ENCODE measurements at places on chromosomes 3 and 15.

DNA sequence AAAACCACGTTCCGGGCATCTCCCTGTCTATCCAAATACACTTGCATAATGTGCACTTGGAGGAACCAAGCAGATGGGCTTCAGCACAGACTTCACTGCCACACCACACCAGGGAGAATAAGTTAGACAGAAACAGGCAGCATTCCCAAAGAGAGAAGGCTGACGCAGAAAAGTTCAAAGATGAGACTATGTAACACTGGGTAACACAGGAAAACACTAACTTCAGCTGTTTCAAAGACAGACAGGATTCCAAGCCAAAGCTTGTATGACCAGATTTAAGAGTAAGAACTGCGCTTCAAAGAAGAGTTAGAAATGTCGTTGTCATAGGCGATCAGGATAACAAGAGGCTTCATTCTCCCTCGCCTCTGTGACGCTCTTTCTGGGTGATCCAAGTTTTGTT is 19.9 kb downstream of the SLC51A start:
- no peak for DNase-seq

DNA sequence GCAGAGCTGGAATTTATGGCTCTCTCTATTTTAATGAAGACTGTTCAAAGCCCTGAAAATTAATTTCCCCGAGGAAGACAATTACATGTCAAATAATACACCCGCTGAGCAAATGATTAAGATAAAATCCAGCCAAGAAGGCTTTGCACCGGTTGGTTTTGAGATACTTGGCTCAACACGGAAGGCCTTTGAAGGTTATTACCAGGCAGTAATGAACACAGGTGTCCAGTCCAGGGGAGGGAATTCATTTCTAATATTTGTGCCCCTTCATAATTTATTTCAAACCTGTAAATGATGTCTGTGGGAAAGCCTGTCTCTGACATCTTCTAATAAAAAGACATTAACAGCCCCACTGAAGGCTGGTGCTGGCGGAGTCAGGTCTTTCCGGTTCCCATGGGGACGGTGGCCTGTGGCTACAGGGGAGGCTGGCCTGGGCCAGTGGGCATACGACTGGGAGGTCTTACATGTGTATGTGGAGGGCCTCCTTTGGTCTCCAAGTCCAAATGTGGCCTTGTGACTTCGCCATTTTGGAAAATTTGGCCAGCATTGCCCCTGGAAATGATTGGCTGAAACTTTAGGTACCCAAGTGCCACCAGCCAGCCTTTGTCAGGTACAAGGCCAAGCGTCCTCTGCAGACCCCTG is 49.9 kb upstream of the IQSEC1 start:
- DNase-seq = no peak

GRCh38 chr15:88905576-88905975 is 7.6 kb downstream of the MFGE8 start:
- DNase-seq = no peak

- no peak for DNase-seq
Observed at GRCh38 chr3:125032100-125032643, 23.6 kb downstream of the HEG1 start.

- no peak for DNase-seq
Observed at GRCh38 chr15:25811481-25811906, 51.6 kb downstream of the ATP10A start.

- DNase-seq = no peak
Observed at GRCh38 chr15:49863431-49864224, 242.8 kb downstream of the DTWD1 start.

DNA sequence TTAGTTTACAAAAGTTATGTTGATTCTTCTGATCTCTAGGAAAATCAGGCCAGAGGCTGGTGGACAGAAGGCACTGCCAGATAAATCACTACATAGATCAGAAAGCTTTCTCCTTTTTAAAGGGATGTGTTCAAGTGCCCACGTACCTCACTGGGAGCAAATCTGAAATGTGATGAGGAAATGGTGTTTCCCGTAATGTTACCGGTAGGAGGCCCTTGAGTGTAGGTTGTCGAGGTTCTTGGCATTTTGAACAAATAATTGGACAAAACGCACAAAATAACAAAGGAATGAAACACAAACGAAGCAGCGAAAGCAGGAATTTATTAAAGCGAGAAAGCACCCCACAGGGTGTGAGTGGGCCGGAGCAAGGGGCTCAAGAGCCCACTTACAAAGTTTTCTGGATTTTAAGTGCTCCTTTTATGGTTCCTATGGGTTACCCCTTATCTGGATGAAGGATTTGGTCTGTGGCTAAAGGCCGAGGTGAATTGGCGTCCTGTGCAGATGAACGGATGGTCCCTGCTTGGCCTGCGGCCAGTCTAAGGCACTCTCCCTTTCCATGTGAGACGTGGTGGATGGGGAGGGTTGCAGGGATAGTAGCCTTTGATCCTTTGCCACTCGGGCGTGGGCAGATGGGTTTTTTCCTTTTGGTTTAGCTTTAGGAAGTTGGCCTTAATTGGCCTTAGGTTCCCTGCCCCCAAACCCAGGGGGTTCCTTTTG is 1.0 kb downstream of the SNX1 start:
- DNase-seq = no peak

DNA sequence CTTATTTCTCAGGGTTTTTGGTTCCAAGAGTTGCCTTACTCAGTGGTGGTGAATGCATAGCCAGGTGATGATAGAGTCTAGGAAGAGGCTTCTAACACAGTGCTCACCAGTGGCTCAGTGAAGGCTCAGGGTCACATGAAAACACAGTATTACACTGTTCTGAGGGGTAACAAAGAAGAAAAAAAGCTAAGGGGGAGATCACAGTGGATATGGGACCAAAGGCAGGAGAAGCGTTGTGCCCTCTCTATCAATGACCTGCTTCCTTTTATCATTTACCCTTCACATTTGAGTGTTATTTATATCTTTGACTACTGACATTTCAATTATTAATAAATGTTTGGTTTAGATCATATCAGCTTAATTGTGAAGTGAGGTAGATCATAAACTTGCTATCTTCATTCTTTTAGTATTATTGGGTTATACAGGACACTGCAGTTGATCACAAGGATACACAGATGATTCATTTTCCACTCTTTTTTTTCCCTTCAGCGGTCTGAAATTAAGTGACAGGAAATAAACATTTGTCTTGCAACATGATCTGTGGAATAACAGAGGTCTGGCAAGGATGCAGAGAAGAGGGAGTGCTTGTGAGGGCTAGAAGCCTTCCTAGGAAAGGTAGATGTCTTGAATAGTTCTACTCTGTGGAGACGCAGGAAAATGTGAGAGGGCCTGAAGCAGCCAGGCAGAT is 171.7 kb downstream of the C3orf38 start:
- no peak for DNase-seq

DNA sequence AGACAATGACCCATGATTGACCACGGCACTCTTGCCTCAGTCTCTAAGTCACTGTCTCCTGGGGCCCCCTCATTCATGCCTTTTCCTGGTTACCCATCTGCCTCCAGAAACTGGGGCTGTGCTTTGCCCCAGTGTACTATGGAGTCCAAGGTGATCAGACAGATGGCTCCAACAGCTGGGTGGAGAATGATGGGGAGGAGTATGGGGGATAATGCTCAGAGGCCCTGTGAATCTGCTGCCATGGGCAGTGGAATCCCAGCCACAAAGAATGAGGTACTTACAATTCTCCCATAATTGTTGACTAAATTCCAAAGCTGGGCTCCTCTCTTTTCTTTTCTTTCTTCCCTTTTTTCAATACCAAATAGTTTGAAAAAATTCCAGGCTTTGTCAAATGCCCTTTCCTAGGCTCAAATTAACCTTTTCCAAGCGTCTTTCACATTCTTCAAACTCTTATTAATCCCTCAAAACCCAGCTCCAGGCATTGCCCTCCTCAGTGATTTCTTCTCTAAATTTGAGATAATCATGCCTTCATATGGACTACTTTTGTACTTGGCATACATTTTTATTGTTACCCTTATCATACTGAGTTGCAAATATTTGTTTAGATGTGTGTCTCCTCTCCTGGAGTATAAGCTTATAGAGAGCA is 148.5 kb upstream of the ICE2 start:
- no peak for DNase-seq

DNA sequence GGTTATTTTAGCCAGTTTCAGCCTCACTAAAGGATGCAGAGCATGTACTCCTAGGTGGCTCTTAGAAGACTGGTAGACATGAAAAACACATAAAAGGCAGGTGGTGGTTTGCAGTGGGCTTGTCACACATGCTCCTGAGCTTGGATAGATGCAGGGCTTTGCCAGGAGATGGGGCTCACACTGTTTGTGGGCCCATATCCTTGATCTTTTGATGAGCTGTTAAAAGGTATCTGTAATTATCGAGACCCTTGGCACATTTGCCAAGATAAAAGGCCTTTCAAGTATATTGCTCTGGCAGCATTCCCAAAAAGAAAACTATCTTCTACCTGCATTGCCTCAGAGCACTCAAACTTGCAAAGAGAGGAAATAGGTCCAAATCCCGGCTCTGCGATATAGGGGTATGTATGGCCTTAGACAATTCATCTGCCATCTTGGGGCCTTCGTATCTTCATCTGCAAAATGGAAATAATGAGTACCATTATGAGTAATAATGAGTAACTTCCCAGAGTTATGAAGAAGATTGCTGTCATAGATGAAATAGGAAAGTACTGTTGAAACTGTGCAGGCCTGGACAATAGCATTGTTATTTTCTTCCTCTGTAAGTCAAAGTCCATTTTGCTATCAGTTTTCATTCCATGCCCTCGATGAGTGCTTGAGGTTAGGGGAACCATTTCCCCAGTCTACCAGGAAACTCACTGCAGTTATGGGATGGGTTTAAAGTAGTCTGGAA is 172.7 kb downstream of the SYNPR start:
- no peak for DNase-seq

- no peak for DNase-seq
Observed at GRCh38 chr3:44012160-44012899, 229.4 kb upstream of the TOPAZ1 start.

Data from T-helper 2 cell (primary cell).